NCI-H1694 (cell line): ENCODE measurements at places on chromosomes 6 and 20.
A peak's percentile ranks its signal among the peaks of the same experiment; 100 is the strongest.

- DNase-seq: no peak
Observed at GRCh38 chr6:105487040-105487790, 84.3 kb upstream of the PREP start.

DNA sequence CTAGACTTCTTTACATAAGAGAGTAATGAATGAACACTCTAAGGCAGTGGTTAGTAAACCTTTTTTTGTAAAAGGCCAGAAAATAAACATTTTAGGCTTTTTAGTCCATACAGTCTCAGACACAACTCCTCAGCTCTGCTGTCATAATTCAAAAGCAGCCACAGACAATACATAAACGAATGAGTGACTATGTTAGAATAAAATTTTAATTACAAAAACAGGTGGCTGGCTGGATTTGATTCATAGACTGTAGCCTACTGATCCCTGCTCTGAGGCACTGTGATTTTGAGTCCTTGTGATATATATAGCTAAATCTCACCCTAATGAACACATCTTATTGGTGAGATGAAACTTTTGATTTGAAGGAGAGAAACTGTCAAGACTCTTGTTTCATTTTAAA lies 155.1 kb downstream of the AIG1 start:
- DNase-seq: no peak

- no peak for DNase-seq
Observed at GRCh38 chr6:140485740-140486449, 1111.4 kb upstream of the CITED2 start.

- no peak for DNase-seq
Observed at GRCh38 chr6:11918739-11919605, 93.1 kb upstream of the HIVEP1 start.

DNA sequence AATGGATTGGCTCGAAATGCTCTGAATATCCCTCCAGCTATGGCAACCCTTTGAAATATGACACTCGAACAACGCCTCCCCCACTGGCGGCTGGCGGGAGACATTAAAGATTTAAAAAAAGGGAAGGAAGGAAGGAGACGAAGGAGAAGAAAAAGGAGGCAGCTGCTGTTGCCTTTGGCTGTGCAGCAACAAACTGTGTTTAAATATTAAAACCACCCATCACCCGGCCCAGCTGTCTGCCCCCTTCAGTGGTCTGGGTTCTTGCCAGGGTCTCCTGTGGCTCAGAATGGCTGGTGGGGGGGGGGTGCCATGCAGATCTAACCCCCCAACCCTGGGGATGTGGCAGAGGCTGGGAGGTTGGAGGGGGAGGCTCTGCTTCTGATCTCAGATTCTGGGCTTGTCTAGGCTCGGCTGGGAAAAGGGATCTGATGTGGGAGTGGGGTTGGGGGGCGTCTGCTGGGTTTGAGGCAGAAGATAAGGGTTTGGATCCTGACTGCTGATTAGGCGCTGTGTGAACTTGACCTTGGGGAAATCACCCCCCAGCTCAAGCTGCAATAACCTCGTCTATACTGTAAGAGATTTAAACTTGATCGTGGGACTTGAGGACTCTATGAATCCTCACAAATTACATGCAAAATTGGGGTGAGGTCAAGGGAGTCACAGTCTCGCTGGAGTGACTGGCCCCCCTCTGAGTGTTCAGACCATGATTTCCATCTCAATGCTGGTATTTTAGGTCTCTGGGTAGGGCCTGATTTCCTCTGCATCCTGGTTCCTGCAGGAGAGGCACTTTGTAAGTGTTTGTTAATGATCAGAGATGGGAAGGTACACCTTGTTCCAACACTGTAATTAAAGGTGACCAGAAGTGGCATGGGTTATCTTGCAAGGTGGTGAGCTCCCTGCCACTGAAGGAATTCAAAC lies 40.3 kb upstream of the BLCAP start:
- peak; percentile 84 for DNase-seq

- no peak for DNase-seq
Observed at GRCh38 chr6:151482290-151482689, 11.5 kb upstream of the CCDC170 start.

DNA sequence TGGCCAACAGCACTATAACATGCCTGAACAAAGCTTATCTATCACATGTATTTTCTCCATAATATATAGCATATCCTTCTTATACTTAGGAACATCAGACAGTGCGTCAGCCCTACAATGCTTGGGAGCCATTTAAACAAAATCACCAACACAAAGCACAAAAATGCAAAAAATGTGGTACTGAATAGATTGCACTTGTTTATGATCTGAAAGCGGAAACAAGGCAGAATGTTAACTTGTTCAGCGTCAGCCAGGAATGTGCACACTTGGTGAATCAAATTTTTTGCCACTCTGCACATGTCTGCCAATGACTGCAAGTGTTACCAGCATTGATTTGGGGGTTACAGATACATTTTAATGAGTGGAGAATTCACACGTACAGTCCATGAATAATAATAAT lies 14.8 kb downstream of the SLC35A1 start:
- no peak for DNase-seq

DNA sequence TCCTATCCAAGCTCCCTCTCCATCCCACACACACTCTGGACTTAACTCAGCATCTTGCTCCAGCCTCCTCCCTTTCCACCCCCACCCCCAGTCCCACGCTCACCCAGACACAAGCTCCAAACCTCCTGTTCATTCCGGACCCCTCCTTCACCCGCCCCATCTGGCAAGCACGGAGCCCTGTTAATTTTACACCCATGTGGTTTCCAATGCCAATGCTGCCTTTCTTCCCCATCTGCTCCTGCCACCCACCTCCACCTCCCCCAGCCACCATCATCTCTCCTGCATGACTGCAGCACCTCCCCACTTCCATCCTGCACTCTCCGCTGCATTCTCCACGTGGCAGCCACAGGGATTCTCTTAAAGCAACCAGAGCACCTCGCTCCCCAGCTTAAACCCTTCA lies 9.9 kb upstream of the CDK5RAP1 start:
- peak; percentile 59 for DNase-seq
